ENCODE measurements at places on chromosomes 12 and 14.

- DNase-seq, result no peak
Observed at GRCh38 chr14:73394317-73394716, 64.0 kb downstream of the NUMB start.

DNA sequence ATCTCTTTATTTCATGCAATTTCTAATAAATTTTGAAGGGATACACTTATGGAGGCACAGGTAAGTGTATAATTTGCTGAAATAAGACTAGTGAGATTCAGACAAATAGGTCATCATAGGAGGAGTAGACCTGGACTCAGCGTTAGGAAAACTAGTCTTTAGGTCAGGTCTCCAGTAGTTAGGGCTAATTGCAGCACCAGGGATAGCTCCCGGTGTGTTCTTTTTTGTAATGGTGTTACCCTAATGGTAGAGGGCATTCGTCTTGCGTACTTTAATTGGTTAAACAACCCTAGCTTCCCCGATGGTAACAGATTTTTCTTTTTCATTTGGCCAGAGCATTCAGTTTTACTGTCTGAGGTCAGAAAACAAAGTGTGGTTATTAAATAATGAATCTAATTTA is 64.9 kb downstream of the ARID2 start:
- DNase-seq, result no peak

- DNase-seq, result no peak
Observed at GRCh38 chr12:62744551-62744950, 190.4 kb downstream of the PPM1H start.

DNA sequence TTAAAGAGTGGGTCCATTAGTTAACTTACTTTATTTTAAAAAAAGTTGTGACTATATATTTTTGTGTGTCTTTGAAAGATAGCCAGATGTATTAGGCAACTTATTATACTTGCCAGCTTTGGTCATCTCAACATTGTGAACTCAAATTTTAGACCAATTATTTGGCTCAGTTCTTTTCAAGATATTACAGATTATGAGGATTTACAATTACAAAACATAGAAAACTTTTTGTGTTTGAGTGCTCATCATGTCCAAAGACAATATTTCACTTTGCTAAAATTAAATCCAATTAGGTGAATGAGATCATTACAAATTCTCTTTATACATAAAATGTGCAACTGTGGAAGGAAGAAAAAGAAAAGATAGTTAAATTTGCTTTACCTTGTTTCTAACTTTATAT is 18.3 kb upstream of the PDE3A start:
- no peak for DNase-seq

DNA sequence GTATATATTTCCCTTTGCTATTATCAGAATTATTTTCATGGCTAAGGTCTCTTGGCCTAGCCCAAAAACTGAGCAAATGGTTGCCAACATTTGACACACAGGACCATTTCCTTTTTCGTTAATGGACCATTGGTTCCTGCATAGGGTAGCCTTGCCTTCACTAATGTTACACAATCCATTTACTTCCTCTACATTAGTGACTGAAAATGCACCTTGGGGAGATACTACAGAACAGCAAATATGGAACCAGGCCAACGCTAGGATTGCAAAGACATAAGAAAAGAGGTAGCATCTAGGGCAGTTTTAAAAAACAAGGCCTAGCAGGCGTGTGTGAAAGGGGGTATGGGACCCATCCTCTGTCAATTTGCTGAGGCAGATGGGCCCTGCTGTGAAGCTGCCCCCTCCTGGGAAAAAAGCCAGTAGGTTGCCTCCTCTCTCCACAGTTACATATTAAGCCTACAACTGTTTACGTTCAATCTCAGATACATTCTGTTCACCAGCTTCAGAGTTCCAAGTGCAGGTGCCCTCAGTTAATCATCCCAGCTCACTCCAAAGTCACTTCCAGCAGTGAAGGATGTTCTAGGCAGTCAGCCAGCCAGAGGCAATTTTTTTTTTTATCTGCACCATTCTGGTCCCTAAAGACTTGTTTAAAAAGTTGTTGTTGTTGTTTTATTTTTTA is 15.0 kb downstream of the AQP6 start:
- no peak for DNase-seq

DNA sequence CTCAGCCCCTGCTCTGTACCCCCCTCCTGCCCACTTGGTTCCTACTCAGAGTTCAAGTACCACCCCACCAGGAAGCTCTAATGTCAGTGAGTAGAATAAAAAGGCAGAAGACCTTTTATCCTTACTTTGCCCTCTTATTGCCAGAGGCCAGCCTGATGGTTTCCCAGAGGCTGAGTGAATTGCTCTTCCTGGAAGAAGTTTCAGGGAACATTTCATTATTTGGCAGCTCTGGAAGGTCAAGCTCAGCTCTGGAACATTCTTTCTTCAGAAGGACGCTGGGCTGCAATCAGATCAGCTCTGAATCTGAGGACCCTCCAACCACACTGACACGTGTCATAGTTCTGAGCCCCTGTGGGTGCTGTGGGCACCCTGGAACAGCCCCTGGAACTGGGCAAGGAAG is 188.9 kb downstream of the ETV6 start:
- no peak for DNase-seq

- DNase-seq, result no peak
Observed at GRCh38 chr12:49702009-49702408, 5.2 kb downstream of the FMNL3 start.

- no peak for DNase-seq
Observed at GRCh38 chr12:65962036-65962430, 137.8 kb downstream of the HMGA2 start.

DNA sequence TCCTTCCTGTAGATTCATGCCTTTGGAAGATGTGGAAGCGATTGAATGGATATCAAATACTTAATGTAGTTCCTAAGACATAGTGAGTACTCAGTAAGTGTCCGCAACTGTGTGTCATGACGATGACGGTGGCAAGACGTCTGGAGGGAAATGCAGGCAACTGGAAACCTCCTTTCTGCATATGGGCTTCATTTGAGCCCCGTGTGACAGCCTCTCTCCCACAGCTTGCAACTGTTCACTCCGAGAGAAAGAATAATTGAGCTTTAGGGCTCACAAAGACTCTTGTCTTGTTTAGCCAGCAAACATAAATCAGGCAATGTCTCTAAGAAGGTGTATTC is 6.9 kb downstream of the CFAP251 start:
- DNase-seq, result no peak

DNA sequence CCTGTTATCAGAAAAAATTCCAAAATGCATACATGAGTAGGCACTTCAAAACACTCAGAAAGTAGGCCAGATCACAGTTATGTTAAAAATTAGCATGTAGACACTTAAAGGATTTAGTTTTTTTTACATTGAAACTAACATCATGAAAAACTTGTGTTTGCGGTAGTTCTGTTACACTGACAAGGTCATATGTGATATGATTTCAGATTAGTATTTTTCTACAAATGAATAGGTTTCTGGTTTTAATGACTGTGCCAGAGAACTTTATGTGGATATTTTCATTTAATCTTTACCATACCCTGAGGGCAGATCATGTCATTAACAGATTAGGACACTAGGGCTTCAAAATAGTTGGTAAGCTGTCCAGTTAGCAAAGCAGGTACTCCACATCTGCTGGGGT is 20.7 kb downstream of the YARS2 start:
- no peak for DNase-seq

DNA sequence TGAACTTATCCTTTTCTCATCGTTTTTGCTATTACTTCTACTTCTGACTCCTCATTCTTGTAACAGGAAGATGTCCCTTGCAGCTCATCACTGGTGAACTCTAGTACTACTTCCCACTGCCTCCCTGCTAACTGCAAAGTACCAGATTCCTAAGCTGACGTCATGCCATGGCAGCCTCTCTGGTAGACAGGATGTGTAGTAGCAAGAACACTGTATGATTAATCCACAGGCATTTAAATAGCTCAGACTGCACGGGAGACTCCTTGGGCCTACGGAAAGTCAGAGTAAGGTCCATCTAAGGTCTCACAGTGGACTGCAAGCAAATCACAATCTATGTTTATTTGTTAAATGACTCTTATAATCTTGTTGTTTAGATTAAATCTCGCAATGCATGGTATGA is 43.5 kb downstream of the DNAI7 start:
- no peak for DNase-seq

- no peak for DNase-seq
Observed at GRCh38 chr12:48717252-48717695, 767 bp upstream of the CCNT1 start.

DNA sequence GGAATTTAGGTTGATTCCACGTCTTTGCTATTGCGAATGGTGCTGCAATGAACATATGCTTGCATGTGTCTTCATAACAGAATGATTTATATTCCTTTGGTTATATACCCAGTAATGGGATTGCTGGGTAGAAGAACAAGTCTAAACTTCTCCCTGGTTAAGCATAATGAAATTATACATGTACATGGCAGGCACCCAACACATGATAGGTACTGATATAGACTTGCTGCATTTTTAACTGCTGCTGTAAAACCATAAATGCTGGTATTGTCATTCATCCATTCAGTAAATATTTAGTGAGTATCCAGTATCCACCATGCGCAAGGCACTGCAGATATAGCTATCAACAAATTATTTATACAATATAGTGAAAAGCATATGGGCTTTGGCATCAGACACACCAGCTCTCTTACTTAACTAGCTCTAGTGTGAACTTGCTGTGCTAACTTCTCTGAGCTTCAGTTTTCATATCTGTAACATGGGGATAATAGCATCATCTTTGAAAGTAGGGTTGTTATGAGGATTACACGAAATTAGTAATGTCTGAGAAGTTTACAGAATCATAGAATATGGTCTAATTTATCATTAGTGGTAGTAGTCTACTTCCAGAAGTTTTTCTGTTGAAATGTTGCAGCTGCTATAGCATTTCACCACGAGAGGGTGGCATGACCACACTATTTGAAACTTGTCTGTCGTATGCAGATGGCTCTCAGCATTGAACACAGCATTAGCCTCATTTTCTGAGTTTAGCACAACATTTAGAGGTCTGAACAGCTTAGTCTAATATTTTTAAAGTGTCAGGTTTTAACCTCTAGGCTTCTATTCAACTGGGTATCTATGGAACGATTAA is 32.0 kb upstream of the SEL1L start:
- no peak for DNase-seq

DNA sequence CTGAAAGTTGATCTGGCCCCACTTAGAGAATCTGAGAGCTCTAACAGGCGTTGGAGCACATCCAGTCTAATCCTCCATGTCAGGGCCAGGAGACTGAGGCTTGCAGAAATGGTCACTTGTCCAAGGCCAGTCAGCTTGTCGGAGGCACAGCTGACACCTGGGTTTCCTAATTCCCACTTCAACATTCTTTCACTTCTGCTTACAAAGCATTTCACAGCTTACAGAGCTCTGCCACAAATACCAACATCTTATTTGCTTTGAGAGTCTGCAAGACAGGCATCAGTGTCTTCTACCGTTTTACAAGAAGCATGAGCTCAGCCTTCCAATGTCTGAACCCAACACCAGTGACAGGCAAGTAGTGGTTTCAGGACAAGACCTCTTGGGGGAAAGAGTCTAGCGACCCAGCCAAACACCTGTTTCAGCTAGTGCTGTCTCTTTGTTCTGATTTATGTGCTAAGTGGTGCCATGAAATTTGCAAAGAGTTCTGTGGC is 31.8 kb downstream of the ISCA2 start:
- DNase-seq, result no peak

DNA sequence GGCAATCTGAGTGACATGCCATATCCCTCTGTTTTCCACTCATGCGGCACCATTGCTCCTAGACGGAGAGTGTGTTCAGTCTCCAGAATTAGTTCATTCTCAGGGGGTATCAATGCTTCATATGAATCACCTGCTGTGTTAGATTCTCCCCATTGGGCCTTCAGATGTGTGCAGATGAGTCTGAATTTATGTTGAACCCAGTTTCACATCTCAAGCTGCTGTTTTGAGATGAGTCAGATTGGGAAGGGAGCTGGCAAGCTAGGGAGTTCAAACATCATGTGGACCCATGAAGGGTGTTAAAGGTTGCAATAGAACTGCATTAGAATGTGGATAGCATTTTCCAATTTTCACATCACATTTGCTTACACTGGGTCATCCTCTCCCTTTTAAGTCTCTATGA is 46.9 kb upstream of the KCNA1 start:
- DNase-seq, result no peak

GRCh38 chr14:69358233-69358963 is 39.7 kb downstream of the ERH start:
- no peak for DNase-seq

DNA sequence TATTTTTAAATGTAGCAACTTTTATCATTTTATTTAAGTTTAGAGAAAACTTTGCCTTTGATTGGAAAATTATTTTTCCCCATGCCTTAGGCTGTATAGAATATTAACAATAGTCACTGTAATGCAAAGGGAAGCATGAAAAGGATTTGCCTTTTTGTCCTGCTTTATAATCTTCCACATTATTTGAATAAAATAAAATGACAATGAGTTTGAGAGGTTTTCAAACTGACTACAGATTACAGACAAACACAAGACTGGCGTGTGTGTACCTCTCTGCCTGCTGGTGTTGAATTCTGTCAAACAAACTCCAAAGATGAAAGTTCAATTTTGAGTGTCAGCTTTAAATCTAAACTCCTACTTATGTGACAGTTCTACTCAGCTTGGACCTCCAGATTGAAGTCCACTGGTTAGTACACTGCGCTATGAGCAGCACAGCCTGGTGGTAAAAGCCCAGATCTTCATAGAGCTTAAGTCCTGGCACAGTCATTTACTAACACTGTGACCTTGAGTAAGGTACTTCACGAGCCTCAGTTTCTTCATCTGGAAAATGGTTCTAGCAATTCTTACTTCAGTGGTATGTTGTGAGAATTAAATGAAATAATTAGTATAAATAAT is 98.3 kb upstream of the CPNE8 start:
- no peak for DNase-seq

GRCh38 chr14:36217732-36218131 is 41.2 kb upstream of the PTCSC3 start:
- no peak for DNase-seq

- peak; percentile 65 for DNase-seq
Observed at GRCh38 chr14:95463171-95463901, 53.1 kb downstream of the SYNE3 start.

DNA sequence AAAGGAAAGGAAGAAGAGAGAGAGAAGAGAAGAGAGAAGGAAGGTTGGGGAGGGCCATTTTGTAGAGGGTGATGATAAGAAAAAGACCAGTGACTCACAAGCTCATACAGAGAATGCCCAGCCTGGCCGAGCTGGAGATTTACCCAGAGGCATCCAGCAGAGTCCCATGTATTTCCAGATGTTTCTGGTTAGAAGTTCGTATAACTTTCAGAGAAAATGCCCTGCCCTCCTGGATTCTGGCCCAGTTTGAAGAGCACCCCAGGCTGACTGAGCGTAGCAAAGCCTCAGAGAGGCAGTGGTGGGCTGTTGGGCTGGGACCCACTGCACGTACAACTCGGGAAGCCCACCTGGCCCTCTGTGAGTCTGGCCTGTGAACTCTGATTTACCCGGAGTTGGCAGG is 221.8 kb downstream of the SLC41A2 start:
- no peak for DNase-seq
